NCI-H1048 (cell line): ENCODE measurements at places on chromosomes 1 and 21.

GRCh38 chr1:209490013-209490412, 93.5 kb upstream of the CAMK1G start:
- DNase-seq: no peak

DNA sequence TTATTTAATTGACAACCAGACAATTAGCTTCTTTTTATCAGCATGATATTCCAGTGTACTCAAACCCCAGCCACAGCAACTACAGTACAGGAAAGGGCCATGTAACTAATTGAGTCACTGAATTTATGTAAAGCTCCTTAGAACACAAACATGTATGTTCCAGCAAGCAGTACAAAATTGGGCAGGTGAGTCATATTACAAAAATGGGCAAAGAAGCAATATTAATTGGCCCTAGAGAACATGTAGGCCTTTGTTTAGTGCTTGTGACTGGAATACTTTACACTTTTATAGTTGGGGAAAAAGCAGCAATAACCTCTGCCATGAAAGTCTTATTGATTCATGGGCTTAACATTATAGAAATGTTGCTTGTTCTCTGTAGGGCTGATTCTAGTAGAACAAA, 31.8 kb downstream of the CLEC20A start:
- no peak for DNase-seq

DNA sequence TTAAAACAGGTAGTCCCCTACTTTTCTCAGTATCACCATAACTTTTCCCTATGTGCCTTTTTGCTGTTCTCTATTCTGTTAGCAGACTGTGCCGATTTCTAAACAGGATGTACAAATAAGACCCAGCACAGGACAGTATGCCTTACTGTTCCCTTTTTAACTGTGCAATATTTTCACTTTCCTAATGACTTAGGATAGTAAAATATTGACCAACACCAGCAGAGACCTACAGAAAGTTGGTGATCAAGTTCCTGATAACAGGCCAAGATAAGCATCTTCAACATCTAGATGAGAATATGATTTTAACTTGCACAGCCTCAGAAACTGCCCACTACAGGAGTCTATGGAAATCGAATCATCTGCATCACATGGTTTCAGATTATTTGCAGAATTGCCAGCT, 42.0 kb downstream of the ADSS2 start:
- no peak for DNase-seq

GRCh38 chr1:2383576-2383975, 7.8 kb downstream of the MORN1 start:
- no peak for DNase-seq

- DNase-seq: no peak
These were observed 126.1 kb downstream of the PPIAL4G start for GRCh38 chr1:148357037-148357436.

DNA sequence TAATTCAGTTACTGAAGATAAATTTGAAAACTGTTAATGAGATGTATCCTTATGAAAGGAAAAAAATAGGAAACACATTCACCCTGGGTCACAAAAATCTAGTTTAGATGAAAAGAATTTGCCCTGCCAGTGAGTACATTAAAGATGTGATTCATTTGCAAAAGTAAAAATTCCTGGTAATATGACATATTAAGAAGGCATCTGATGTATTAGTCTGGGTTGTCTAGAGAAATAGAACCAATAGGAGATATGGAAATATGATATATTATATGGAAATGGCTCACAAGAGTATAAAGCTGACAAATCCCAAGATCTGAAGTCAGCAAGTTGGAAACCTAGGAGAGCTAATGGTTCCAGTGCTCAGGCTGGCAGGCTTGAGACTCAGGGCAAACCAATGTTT, 153.8 kb downstream of the MRPL39 start:
- DNase-seq: no peak

GRCh38 chr1:179870870-179871269, 6.7 kb downstream of the TOR1AIP2 start:
- no peak for DNase-seq

DNA sequence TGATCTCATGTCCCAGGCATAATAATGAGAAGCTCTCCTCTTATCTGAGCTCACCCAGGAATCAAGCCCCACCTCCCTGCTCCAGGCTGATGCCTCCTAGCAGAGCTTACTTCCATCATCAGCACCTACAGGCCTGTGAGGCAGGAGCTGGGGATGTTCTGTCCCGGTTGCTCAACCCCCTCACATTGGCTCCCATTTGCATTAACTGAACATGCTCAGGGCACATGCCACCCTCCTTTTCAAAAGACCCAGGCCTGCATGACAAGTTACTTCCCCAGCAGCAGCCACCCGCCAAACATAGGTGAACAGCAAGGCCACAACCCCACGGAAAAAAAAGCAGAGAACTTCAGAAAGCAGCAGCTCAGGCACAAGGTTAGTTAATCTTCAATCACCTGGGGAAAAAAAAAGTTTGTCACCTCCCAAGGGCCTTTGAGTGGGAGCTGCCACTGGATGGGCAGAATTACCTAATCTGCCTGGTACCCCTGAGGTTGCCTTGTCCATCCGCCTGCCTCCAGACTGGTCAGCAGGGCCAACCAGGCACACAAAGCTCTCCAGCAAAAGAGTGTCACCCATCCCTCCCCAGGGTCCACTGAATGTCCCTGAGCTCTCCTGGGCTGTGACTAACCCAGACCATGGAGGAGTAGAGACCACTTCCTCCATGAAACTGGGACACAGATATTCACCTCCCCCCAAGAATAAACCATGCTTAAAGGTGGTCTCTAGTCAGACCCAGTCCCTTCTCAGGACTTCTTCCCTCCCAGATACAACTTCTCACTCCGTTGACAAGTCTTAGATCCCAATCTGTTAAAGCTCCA, 4.4 kb downstream of the KCNN3 start:
- no peak for DNase-seq

GRCh38 chr1:98298319-98298718, 363.2 kb upstream of the SNX7 start:
- no peak for DNase-seq

GRCh38 chr1:238811211-238811879, 575.0 kb upstream of the CHRM3 start:
- no peak for DNase-seq

GRCh38 chr1:220785166-220786056, 1.3 kb upstream of the MTARC1 start:
- no peak for DNase-seq

DNA sequence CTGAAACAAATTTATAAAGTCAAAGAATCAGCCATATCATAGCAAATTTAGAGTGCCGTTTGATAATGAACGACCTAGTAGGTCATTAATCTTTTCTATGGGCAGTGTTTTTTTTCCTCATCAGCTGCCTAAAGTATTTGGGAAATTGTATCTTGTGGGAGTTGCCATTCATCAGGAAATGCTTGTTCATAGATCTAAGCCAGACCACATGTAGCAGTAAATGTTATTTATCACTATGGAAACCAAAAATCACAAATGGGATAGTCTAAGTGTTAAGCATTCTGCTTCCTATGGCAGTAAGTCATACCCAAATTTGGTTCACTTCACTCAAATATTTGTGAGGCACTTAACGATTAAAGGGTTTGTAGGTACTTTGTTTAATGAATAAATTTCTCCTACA, 52.9 kb downstream of the LRRC8D start:
- no peak for DNase-seq

GRCh38 chr21:14356746-14357145, 26.2 kb downstream of the HSPA13 start:
- no peak for DNase-seq

DNA sequence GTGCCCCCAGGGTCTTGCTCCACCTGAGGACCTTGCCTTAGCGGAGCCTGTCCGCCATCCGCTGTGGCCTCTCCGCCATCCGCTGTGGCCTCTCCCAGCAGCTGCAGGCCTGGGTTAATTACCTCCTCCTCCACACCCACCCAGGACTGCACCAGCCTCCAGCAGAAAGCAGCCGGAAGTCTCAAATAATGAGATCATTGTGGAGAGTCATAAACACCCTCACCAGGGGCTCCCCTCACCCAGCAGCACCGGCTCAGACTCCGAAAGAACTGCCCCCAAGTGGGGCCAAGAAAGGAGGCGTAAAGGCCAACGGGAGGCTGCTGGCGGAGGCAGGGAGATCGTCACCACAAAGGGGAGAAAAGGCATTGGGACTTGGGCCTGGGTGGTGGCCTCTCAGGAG, 10.7 kb upstream of the GPR153 start:
- DNase-seq: no peak

DNA sequence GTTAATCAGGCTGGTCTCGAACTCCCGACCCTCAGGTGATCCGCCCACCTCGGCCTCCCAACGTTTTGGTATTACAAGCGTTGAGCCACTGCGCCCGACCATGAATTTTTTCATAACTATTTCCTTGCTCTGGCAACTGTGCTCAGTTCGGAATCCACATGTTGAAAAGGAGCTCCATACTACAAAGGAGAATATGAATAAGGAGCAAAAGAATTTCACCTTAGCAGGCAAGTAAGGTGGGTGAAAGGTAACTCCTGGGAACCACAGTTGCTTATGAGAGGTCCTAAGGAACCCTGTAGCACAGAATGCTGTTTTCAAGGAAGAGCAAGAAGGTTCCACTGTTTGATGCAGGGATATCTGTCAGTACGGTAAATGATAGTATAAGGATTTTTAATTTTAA, 29.9 kb upstream of the NADK start:
- DNase-seq: no peak

DNA sequence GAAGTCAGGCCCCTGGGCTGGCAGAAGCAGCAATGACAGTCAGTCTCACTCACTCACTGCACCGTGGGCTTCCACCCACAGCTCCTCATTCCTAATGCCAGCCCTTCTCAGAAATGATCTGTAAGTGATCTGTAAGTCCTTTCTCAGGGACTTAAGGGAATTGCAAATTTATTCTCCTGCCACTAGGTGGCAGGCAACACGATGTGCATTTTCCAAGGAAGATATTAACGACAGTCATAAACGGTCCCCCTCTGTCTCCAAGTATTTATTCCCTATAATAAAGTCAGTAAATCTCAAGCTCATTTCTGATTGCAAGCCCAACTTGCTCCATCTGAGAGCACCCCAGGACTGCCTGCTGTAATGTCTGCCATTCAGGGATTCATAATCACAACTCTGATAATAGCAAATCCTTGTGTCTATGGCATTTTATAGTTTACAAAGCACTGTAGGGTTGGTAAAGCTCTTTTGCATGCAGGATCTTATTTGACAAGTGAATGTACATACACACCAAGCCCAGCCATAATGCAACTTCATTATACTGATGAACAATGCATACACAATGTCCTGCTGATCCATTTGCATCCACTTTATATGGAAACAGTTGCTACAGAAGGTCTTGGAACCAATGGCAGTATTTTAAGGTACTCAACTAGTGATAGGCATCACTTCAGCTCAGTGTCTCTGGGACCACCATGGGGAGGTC, 380.5 kb upstream of the CAMK1G start:
- DNase-seq: no peak

DNA sequence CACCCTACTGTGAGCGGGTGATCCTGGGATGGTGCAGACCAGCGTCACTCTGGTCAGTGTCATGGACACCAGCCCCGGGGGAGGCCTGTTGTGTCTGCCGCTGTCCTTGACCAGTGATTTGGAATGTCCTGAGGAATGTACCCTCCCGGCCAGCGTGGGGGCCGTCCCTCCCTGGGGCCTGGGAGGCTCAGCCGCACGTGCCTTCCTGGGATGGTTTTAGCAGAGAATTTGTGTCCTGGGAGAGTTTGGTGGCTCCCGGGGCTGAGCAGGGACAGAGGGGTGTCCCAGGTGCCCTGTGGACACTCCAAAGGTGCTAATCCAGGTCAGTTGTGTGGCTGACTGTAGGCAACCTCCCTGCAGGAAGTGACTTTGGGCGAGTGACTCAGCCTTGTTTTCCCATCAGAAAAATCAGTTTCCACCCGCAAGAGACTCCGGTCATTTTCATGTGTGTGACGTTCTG, 6.2 kb downstream of the ARHGEF16 start:
- DNase-seq: no peak

DNA sequence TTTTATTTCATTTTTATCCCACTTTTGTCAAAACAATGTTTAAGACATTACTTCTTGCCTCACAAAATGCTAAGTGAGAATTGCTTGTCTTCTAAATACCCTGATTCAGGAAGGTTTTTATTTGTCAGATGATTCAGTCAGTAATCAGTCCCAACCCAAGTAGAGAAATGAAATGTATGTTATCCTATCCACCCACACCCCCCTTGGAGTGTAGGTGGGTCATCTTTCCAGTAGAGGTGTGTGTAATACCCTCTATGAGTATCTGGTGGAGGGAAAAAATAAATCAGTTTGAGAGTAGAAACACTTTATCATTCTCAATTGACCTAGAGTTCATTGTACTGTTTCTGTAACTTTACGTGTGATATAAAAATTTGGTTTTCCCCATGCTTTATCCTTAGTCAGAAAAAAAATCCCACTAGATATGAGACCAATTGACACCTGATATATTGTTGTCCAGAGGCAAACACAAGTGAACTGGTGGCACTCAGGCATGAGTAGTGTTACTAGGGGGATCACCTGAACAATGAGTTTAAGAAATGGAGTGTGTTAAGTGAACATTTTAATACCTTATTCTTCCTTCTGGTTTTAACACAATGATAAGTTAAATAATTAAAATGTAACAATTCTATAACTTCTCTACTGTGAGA, 153.8 kb upstream of the C1orf105 start:
- DNase-seq: no peak

GRCh38 chr1:210754878-210755665, 378.9 kb downstream of the KCNH1 start:
- peak; percentile 76 for DNase-seq

GRCh38 chr1:80441664-80442063, 1359.1 kb upstream of the ADGRL2 start:
- DNase-seq: no peak

DNA sequence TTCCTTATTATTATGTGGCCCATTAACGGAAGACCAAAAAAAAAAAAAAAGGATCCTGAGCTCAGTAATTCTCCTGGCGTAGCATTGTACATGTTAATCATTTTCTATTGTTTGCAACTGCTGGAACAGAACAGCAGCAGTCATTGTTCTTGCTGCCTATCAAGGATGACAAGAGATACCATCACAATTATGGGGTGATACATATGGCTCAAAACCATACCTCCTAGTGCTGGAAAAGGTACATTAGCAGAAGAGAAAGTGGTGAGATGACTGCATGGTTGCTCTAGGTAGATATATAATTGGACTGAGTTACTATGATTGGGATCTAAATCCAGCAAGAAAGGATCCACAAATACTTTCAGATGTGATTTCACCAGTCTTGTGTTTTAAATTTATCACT, 13.3 kb upstream of the TLR5 start:
- DNase-seq: no peak

DNA sequence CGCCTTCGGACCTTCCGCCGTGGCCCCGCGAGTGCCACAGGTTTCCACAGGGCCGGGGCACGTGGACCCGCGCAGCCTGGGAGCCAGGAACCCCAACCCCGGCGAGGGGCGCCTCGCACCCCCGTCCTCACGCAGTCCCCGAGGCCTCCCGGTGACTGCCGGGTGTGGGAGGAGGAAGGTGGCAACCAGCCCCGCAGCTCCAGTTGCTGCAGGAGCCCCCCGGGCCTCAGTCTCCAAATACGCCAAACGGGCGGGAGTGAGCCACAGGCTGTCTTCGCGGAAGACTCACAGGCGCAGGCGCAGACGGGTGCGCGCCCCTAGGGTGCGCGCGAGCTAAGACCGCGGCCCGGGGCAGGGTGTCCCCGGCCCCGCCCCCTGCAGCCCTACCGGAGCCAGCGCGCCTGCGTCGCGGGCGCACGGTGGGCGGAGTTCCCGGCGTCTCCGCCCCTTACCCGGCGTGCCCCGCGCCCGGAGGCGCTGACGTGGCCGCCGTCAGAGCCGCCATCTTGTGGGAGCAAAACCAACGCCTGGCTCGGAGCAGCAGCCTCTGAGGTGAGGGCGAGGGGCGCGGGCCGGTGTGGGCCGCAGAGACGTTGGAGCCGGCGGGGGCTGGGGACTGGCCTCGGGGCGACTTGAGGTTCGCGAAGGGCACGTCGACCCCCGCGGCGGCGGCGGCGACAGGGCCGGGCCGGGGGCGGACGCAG, at the start of gene ARF1:
ARF1 (plus strand) TSS at position 495 of the 704 bp plus-strand sequence. CDS start 14,407 bp downstream, outside the sequence.
- DNase-seq: peak; percentile 92
